ENCODE measurements at places on chromosomes 16 and 17. TPM values are rescaled to one million over a fixed set of nuclear protein-coding genes. Genes with fewer than 3 reads are reported as not detected.

DNA sequence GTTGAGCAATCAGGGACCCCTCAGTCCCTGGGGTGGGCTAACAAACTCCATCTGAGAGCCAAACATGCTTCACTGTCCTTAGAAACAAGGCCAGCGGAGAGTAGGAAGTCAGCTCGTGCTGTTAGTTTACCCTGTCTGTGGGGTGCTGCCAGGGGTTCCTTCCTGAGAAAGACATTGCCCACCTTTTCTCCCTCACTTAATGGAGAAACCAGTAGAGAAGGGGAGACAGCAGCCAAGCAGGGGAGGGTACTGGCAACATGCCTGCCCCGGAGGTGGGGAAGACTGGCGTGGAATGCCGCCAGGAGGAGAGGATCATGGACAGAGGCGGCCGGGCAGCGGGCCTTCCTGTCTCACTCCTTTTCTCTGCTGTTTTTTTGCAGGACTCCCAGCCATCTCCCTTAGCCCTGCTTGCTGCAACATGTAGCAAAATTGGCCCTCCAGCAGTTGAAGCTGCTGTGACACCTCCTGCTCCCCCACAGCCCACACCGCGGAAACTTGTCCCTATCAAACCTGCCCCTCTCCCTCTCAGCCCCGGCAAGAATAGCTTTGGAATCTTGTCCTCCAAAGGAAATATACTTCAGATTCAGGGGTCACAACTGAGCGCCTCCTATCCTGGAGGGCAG lies 19.9 kb downstream of the SP2 start:
- DNase-seq: no peak

DNA sequence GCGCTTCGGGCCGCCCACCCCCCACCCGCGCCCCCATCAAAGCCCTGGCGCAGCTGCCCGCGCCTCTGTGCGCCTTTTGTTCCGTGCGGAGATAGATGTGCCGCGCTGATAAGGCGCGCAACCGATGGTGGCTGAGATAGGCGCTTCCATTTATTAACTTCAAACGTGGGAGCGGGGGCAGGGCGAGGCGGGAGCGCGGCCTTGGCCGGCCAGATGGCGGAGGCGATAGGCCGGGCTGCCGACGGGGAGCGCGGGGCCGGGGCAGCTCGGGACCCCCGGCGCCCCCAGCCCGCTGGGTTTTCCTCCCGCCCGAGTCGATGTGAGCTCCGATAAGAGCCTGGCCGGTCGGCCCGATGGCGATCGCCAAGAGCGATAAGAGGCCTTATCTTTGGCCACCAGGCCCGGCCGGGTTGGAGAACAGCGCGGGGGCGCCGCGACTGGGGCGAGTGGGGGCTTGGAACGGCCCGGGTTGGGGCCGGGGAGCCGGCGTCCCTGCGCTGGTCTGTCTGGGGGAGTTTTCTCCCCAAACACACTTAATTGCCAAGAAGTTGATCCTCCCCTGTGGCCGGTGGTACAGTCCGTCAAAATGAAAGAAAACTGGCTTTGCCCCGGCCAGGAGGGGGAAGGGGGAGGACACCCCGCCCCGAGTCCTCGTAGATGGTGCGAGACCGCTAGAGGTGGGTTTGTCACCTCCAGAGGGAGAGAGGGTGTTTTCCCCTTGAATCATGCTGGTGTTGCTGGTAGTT lies 2.7 kb downstream of the ZFPM1 start:
- DNase-seq: no peak

DNA sequence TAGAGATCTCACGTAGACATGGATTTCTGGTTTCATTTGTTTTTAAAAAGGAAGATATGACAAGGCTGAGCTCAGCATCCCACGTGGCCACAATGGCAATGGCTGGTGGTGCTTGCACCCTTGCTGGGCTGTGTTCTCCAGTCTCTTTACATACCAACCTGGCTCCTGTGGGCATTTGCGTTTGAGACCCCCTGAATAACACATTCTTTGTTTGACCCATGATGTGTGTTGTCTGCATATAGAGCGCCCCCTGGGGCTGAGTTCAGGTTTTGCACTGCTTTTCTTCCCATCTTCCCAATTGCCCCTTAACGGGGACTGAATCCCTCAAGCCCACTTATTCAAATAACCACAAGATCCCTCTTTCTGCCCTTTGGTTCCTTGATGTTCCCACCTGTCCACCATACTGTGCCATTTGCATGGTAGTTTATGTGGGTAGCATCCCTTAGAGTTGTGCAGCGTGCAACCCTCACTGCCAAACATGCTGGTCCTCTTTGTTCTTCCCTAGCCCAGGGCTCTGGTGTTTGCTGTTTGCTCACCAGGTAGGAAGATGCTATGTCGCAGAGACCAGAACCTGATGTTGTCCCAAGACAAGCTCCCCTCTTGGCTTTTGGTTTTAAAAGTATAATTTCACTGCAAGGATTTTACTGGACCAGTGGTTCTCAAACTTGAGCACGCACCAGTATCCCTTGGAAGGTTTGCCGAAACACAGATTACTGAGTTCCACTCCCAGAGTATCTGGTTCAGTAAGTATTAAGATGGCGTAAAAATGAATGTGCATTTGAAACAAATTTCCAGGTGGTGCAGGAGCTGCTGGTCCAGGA lies 38.5 kb upstream of the NKD1 start:
- no peak for DNase-seq

GRCh38 chr16:31344712-31345111 lies 10.3 kb upstream of the ITGAX start:
- no peak for DNase-seq

DNA sequence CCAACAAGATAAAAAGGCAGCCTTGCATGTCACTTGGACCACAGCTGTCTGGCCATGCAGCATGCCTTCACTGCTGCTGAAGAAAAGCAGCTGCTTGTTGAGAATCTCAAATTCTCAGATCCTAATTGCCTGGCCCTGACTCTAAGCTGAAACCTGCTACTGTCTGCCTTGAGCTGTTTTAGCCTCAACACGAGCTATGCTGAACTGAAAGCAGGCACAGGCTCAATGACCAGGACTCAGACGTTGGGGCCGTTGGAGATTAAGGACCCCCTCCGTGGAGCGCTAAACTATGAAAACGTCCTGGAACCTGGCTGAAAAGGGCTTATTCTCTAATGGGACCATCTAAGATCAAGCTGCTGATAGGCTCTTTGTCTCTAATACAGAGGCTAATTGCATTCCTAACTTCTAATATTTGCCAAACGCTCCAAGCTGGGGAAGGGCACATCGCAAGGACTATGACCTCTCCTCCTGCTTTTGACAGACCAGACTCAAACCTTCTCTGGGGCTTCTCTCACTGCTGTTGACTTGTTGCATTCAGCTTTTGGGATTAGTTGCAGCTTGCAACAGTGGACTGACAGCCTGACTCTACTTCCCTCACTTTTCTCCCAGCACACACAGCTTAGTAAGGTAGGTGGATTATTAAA lies 4.6 kb upstream of the PLK1 start:
- no peak for DNase-seq

GRCh38 chr16:13315642-13316427 lies 414.4 kb downstream of the SHISA9 start:
- DNase-seq: no peak

DNA sequence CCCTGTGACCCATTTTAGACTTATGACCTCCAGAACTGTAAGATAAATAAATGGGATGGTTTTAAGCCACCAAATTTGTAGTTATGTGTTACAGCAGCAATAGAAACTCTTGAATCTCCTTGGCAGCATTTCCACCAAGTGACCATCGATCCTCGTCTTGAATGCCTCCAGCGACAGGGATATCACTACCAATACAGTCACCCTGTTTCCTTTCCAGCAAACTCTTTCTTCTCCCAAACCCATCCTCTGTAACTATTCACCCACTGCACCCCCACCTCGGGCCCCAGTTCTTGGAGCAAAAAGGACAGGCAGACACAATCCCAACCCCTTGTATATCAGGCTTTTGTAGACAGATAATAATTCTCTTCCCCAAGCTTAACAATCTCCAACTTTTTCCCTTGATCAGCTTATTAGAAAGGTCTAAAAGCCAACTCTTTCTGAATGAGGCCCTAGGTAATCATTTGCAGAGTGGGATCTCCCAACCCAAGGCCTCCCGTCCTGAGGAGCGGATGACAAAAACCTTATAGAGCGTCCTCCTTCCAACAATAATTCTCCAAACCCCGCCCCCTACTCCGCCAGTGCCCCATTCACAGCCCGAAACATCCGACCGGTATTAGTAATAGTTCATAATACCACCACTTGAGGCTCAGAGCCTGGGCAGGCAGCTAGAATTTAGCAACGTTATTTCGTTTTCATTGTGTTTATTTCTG lies 14.7 kb upstream of the PLLP start:
- no peak for DNase-seq

DNA sequence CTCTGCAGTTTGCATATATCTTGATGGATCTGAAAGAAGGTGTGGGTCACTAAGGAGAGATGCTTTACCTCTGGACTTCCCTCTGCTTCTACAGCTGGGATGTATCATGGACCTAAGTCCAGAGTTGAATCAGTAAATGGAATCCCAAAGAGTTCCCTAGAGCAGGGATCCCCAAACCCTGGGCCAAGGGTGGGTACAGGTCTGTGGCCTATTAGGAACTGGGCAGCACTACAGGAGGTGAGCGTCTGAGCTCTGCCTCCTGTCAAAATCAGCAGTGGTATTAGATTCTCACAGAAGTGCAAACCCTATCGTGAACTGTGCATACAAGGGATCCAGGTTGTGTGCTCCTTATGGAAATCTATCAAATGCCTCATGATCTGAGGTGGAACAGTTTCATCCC lies 39.3 kb downstream of the NKD1 start:
- no peak for DNase-seq

Gene RNF43
- 0.41 TPM for total RNA-seq

DNA sequence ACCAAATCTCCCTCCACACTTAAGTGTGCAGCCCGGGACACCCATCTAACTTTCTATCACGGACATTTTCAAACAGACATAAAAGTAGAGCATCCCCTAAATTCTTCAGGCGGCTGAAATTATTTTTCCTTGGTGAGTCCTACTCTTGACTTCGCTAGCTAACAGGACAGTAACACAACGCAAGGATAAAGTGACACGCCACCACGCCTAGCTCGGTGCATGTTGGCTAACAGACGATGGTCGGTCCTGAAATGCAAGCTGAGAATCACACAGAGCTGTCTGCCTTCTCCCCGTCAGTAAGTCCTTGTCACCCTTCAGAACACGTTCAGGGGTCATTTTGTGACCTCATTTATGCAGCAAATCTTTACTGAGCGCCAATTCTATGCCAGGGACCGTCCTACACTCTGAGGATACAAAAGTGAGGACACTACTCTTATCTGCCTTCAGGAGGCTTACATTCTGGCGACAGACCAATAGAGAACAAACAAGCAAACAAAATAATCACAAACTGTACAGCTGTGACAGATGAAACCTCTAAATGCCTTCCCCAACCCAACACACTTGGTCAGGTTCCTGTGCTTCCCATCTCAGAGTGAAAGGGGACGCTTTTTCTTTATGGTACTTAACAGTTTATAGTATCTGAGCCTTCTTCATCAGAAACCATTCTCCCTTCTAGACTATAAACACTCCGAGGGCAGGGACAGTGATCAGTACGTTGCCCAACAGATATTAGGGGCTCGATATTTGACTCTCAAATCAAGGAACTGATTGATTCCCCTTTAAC lies 1.3 kb downstream of the NTAN1 start:
- no peak for DNase-seq

Gene IL21R
- total RNA-seq: 0.41 TPM

Gene CCDC78
- 4.5 TPM for total RNA-seq

GRCh38 chr16:19528666-19529065 lies 4.9 kb downstream of the CCP110 start:
- DNase-seq: no peak

All from frontal cortex (tissue), 4 donors.